ENCODE measurements at places on chromosomes 2 and 18. TPM values are rescaled to one million over a fixed set of nuclear protein-coding genes. Genes with fewer than 3 reads are reported as not detected.

The SLC11A1 gene
- total RNA-seq, result under 0.01 TPM

The GRP gene
- not detected for total RNA-seq

The TCF23 gene
- not detected for total RNA-seq

The REG1B gene
- total RNA-seq, result not detected

The FOXD4L1 gene
- total RNA-seq, result 0.14 TPM

The LCT gene
- total RNA-seq, result not detected

The TSPYL6 gene
- not detected for total RNA-seq

The NFATC1 gene
- 3.7 TPM for total RNA-seq

The CCDC148 gene
- 0.86 TPM for total RNA-seq

The CHRND gene
- total RNA-seq, result not detected

The TRIM43 gene
- total RNA-seq, result not detected

The KIAA2012 gene
- total RNA-seq, result not detected

The SPDYA gene
- total RNA-seq, result 0.66 TPM

The DAW1 gene
- 1.5 TPM for total RNA-seq

The RAB6C gene
- total RNA-seq, result not detected

The CCDC74B gene
- 2.6 TPM for total RNA-seq

The COL4A3 gene
- total RNA-seq, result under 0.01 TPM

The MTIF2 gene
- total RNA-seq, result 31.4 TPM

The TFPI gene
- total RNA-seq, result 239 TPM

The IL1R2 gene
- total RNA-seq, result not detected

The SPATA3 gene
- total RNA-seq, result not detected

The SLC14A1 gene
- total RNA-seq, result 18.2 TPM

The CRYGD gene
- not detected for total RNA-seq
